A549 treated with CpdA at 1 μM for 4 hours (cell line): ENCODE measurements at places on chromosomes 3 and 15. TPM values are rescaled to one million over a fixed set of nuclear protein-coding genes. Genes with fewer than 3 reads are reported as not detected.

KIAA1143 gene
- total RNA-seq: 10.8 to 17.7 TPM (median 16.5 TPM) in 5 replicates

ITPR1 gene
- total RNA-seq: 4.9 to 7.8 TPM (median 6.1 TPM) in 5 replicates

GPR176 gene
- 11.0 to 13.9 TPM (median 11.3 TPM) in 5 replicates for total RNA-seq

LRTM1 gene
- not detected in 5 replicates for total RNA-seq

CYP19A1 gene
- 0.15 to 0.28 TPM (median 0.19 TPM) in 3 of 5 replicates, not detected in the others for total RNA-seq

GABRG3 gene
- 0.17 to 0.64 TPM (median 0.42 TPM) in 4 of 5 replicates, not detected in the other for total RNA-seq

NRROS gene
- not detected in 5 replicates for total RNA-seq

PPP1R14D gene
- total RNA-seq: 0.20 to 0.32 TPM in 2 of 5 replicates, not detected in the others

HOMER2 gene
- total RNA-seq: 11.5 to 13.1 TPM (median 12.7 TPM) in 5 replicates

SRGAP3 gene
- 0.62 to 0.89 TPM (median 0.71 TPM) in 5 replicates for total RNA-seq

CHD2 gene
- 27.5 to 35.0 TPM (median 29.2 TPM) in 5 replicates for total RNA-seq

KCNH8 gene
- not detected in 5 replicates for total RNA-seq

VILL gene
- 0.07 to 1.0 TPM (median 0.22 TPM) in 4 of 5 replicates, not detected in the other for total RNA-seq

EBLN2 gene
- 0.31 to 0.55 TPM (median 0.53 TPM) in 5 replicates for total RNA-seq

LMAN1L gene
- not detected in 5 replicates for total RNA-seq

MESP2 gene
- total RNA-seq: 0.41 to 0.73 TPM (median 0.51 TPM) in 4 of 5 replicates, not detected in the other

C3orf20 gene
- total RNA-seq: not detected in 5 replicates

GRM7 gene
- not detected in 5 replicates for total RNA-seq

FEZF2 gene
- not detected in 5 replicates for total RNA-seq

SCAMP5 gene
- total RNA-seq: 13.8 to 15.2 TPM (median 14.6 TPM) in 5 replicates

KLHL40 gene
- not detected in 5 replicates for total RNA-seq

ARNT2 gene
- 14.4 to 17.8 TPM (median 16.9 TPM) in 5 replicates for total RNA-seq

STRA6 gene
- total RNA-seq: 51.0 to 75.4 TPM (median 63.6 TPM) in 5 replicates

HHLA2 gene
- 0.03 to 0.12 TPM in 2 of 5 replicates, not detected in the others for total RNA-seq

CSNK1G1 gene
- 14.7 to 17.9 TPM (median 16.5 TPM) in 5 replicates for total RNA-seq

FETUB gene
- 0.05 to 0.13 TPM in 2 of 5 replicates, not detected in the others for total RNA-seq

CHL1 gene
- total RNA-seq: not detected in 5 replicates

GOLGA6L26 gene
- not detected in 5 replicates for total RNA-seq

ARHGAP31 gene
- 0.96 to 1.6 TPM (median 1.3 TPM) in 5 replicates for total RNA-seq

TRPM7 gene
- total RNA-seq: 21.4 to 30.7 TPM (median 24.5 TPM) in 5 replicates

DHFR2 gene
- total RNA-seq: 2.8 to 3.8 TPM (median 3.1 TPM) in 5 replicates
